ENCODE measurements at places on chromosomes 1 and 21.

DNA sequence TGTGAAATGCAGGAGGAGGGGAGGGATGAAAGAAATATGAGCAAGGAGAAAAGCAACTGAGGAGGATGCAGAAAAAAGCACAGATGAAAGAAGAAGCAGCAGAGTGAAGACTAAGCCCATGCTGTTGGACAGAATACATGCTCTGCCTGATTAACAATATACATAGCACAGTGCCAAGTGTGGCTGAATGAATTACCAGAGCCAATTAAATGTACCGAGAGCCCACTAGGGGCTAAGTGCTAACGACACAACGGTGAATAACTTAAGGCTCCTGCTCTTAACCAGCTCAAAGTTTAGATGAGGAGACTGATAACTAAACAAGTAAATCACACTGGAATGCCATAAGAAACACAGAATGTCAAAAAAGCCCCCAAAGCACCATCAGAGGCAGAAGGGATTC lies 15.6 kb downstream of the CADM3 start:
- DNase-seq, result no peak

- no peak for DNase-seq
Measured at GRCh38 chr21:32818411-32818810, 46.9 kb upstream of the PAXBP1 start.

DNA sequence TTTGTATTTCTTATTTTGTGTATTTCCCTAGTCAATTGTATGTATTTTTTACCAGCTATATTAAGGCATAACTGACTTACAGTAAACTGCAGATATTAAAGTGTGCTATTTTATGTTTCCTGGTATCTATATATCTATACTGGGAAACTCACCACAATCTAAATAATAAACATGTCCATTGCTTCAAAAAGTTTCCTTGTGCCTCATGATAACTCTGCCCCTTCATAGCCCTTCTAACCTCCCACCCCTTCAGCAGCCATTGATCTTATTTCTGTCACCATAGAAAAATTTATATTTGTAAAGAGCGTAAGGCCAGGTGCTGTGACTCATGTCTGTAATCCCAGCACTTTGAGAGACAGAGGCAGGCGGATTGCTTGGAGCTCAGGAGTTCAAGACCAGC lies 9.3 kb upstream of the RRP15 start:
- no peak for DNase-seq

DNA sequence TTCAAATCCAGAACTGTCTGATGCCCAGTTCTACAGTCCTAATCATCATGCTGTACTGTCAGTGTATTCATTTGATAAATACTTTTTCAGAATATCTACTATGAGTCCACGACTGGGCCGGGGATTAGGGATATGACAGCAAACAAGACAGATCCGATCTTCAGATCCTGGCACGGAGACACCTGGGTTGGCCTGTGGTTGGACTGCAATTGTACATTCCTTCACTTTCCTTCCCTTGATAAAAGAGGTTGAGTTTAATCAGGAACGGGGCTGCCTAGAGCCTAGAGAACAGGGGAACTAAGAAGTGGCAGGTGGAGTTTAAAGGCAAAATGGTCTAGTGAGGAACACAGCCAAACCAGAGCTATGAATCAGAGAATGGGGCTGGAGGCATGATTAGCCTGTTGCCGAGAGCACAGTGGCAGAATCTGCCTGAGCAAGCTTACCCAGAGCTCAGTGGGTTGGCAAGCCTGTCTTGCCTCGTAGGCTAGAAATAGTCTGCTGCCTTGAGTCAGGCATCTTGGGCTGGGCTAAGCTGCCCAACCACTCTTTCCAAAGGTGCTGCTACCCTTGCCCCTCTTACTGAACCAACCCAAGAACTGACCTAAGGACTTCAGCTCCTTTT lies 38.1 kb upstream of the PTCH2 start:
- DNase-seq, result no peak

GRCh38 chr1:199290186-199290585 lies 651.3 kb downstream of the PTPRC start:
- DNase-seq, result no peak

DNA sequence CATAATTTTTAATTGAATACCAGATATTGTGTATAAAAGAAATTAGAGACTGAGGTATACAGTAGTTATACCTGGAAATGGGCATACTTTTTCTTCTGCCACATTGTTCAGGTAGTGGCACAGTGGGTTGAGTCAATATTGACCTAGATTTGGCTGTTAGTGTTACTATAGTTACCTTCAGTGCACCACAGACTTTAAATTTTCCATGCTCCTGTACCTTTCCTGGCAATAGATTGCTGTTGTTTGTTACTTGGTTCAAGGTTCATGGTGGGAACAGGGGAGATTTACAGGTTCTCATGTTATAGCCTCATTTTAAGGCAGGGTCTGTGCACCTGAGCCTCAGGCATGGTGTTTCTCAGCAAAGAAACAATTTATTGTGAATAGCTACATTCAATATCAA lies 218.7 kb downstream of the LBR start:
- DNase-seq, result no peak

DNA sequence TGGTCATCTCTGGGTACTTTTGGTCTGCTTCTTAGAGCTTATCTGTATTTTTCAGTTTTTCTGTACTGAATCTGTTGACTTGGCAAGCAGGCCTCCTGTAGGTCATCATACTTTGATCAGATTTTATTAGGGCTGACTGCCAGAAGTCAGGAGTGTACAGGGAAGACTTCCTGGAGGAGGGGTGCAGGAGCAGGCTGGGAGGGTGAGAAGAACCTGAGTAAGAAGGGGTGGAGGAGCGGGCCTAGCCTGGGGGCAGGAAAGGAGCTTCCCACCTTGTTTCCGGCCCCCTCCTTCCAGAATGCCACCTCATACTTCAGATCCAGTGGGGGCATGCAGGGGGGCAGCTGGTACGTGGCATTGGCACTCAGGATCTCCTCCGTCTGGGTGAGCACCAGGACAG lies 18.3 kb upstream of the IL22RA1 start:
- no peak for DNase-seq

DNA sequence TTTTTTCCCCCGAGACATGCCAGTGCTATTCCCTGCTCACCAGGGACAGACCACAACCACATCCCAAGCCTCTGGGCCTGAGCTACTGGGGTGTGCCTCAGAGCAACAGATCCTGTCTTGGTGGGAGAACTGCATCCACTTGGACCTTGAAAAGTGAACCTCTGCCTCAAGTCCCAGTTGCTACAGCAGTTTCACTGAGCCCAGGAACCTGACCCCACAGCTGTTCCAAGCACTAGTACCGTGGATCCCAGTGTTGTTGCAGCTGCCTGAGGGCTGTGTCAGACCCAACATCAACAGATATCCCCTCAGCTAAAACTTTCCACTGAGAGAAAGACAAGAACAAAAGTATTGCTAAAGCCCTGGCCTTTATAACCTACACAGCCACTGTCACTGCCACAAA lies 373.0 kb downstream of the PLPP3 start:
- no peak for DNase-seq

GRCh38 chr1:116164604-116165368 lies 53.6 kb downstream of the MAB21L3 start:
- DNase-seq, result no peak

DNA sequence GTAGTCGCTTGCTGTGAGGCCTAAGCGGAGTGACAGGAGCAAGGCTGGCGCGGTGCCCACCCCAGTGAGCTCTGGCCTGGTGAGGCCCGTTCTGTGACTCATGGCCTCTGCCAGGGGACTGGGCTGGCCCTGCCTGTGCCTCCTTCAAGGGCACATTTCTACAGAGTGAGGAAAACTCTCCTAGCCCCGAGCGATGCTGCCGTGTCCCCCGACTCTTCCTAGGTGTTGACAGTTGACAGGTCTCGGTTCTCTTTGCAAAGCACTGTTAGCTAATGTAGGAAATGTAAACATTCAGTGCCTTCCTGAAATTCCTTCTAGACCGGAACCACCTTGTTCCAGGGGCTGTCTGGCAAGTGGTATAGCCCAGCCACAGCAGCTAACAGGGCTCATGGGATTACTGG lies 43.9 kb downstream of the ABCG1 start:
- peak; percentile 79 for DNase-seq

- no peak for DNase-seq
Measured at GRCh38 chr1:100614570-100614969, 76.6 kb downstream of the GPR88 start.

- DNase-seq, result no peak
Measured at GRCh38 chr1:92473781-92474495, 12.8 kb downstream of the GFI1 start.

DNA sequence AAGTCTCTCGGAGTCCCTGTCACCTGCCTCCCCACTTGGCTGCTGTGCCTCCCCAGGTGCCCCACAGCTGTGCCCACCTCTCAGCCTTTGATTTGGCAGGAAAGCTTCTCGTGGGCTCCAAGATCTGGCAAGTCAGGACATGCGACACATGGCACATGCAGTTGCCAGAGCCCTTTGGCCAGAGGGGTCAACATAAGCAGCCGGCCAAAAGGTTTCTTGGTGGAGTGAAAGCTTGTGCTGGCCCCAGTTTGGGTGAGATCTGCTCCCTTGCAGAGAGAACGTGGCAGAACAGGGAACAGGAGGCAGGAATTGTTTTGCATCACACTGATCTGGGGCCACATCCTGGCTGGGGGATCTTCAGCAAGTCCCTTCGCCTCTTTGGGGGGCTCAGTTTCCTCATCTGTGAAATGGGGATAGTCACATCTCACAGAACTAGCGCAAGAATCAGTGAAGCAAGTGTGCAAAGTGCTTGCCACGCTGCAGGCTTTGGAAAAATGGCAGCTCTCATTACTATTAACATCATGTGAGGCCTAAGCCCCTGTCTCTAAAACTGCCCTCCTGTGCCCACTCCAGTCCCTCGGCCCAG lies 232.6 kb downstream of the TRABD2B start:
- no peak for DNase-seq

GRCh38 chr21:29185172-29185571 lies 54.7 kb downstream of the MAP3K7CL start:
- no peak for DNase-seq

DNA sequence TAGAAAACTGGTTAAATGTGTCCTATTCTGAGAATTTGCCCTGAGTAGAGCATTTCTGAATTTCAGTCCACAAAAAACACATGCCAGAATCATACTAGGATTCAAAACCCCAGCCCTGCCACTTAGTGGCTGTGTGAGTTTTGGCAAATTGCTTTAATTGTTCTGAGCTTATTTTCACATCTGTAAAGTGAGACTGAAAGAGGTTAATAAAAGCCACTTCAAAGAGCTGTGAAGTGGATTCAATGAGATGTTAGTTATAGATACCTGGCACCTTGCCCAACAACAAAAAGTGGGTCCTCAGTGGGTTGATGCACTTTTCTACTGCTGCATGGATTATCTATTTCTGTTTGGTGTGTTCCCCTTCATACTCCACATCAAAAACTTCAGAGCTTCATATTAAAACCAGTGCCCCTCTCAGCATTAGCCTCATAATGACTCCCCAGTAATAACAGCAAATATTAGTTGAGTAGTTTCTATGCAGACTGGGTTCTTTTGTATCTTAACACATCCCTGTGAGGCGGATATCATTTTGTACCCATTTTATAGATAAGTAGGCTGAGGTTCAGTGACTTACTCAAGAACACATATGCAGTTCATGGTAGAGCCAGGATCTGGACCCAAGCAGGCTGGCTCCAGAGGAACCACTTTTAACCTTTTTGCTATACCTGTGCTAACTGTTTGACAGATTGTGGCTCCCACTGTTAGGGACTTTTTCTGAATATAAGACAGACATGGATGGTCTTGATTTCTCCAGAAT lies 14.2 kb upstream of the ADORA3 start:
- no peak for DNase-seq

- DNase-seq, result no peak
Measured at GRCh38 chr1:51549901-51550300, 30.8 kb upstream of the EPS15 start.

DNA sequence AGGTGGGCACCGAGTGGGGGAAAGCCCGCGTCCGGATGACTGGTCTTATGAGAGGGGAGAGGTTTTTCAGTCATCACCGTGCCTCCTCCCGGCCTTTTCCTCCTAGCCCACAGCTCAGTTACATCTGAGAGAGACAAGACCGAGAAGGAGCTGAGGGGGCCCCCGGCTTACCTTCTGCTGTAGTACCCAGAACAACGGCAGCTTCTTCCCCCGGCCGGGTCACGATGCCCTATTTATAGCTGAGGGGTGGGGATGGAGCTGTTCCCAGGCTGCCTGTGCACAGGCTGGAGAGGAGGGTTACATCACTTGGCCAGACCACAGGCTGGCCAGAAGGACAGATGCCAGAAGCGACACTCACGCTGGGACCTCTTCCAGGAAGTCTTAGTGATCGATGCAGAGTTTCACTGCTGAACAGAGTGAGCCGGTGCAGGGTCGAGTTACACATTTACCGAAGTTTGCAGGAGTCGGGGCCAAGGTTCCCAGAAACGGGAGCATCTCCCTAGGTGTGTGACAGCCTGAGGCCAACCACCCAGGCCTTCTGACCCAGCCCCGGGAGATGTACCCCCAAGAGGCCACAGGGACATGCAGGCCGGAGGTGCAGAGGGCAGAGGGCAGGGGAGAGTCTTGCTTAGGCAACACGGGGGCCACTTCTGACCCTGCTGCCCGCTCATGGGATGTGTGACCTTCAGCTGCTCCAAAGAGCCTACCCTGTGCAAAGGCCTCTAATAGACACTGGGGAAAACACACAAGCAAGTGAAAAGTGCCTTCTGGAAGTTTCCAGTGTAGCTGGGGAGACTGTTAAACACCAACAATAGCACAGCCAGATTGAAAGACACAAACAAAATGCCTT lies at the start of gene AGT:
Gene AGT (minus strand): TSS at position 208 of the 850 bp plus-strand sequence. CDS start 3,299 bp downstream, outside the sequence.
- DNase-seq, result peak; percentile 71

DNA sequence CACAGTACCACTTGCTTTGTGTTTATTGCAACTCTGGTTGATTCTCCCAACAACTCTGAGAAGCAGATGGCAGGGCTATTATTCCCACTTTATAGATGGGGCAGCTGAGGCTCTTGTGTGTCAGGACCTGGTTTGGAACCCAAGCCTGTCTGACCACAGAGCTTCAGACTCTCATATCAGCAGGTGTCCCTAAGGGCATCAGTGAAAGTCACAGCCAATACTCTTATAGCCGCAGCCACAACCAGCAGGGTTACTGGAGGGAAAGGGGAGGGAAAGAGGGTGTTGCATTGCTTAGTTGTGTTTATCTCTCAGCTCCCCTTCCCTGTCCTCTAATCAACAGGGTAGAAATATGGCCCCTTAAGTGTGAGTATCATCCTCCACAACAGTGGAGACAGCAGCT lies 304.0 kb downstream of the RRAGC start:
- no peak for DNase-seq

DNA sequence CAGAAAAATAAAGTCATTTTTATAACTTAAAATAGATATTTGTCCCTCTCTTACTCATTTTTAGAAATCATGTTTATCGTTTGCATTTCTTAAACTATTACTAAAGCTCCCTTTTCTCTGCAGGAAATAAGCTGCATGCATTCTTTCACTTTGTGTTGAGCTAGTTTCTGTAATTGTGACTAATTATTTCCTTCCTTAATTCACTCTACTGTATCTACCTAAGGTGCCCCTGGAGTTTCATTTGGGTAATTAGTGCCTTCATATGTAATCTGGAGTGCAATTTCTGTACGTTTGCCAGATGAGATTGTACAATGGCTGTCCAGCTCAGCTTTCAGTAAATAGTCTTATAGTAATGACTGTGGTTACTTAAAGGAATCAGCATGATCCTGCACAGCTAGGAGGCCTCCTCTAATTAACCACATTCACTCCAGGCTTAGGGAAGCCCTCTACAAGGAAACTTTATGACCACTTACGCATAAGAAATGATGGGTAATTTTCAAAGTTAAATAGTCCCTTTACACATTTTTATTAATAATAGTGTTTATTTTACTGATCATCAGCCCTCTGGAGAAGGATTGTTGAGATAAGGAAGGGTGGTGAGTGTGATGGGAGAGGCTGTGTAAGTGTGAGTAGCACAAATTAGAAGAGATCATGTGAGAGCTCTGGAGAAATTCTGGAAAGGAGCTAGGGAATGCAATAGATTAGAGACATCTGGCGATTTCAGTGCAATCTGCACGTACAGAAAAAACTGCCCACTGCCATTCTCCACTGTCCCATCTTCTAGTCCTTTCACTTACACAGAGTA lies 86.8 kb downstream of the LRRC8C start:
- DNase-seq, result no peak

Measured in prostate gland (tissue), 2 donors.